Activated naive CD4-positive, alpha-beta T cell treated with Interleukin-2 at 50 U/mL for 16 hours (primary cell): ENCODE measurements at places on chromosomes 2 and 18.
A peak's percentile ranks its signal among the peaks of the same experiment; 100 is the strongest.

DNA sequence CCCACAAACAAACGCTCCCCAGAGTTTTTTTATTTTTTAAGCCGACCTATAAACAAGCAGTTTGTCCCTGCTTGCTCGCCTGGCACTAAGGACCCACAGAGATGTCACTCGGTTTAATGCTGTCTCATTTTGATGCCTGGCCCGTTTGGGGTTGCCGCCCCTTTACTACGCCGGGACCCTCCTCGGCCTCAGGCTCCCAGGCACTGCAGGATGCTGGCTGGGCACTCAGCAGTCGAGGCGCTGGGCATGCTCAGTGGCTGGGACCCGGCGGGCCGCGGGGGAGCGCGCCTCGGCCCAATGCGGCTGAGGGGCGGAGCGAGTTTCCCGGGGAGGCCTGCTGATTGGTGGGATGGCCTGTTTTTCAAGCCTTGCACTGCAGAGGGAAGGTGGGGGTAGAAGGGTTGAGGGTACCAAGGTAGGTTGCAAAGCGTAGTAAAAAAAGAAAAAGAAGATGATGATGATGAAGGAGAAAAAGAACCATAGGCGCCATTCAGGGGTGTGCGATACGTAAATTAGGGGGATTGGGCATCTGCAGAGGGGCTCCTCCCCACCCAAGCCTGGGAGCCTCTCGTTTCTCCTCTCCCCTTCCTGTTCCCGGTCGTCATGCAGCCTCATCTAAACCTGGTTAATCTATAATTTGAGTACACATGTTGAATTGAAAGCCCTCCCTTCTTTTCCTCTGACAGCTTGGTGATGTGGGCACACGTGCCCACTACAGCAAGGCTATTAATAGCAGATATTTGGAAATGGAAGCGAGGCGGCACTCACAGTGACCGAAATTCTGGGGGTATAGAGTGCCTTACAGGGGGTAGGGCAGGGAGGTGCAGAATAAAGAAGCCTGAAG is 1.5 kb upstream of the IRS1 start:
- peak; percentile 83 for DNase-seq

- DNase-seq = no peak
Measured at GRCh38 chr2:121260370-121261154, 24.4 kb downstream of the TFCP2L1 start.

GRCh38 chr2:31886700-31887099 is 124.1 kb downstream of the MEMO1 start:
- DNase-seq = no peak

DNA sequence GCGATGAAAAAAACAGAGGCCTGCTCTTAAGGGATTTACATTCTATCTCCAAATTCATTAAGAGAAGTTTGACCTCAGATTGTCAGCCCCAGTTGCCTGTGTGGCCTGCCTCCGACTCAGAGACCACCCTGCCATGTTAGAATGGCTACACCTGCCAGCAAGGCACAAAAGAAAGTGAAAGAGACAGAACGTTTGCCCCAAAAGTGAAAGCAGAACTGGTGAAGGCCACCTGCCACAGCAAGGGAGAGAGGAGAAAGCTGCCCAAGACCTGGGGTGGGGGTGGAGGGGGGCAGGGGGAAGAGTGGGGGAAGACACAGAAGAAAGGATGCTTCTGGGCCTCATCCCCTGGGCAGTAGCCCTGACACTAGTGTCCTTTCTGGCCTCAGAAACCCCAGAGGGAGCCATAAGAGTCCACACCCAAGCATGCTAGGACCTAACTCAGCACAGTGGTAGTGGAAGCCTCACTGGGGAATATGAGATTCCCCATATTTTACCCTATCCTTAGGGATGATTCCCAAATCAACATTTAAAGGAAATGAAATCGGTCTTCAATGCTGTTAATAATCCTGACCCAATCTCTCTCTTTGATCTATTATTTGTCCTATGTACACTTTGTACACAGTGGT is 389.7 kb downstream of the TXNL1 start:
- no peak for DNase-seq

DNA sequence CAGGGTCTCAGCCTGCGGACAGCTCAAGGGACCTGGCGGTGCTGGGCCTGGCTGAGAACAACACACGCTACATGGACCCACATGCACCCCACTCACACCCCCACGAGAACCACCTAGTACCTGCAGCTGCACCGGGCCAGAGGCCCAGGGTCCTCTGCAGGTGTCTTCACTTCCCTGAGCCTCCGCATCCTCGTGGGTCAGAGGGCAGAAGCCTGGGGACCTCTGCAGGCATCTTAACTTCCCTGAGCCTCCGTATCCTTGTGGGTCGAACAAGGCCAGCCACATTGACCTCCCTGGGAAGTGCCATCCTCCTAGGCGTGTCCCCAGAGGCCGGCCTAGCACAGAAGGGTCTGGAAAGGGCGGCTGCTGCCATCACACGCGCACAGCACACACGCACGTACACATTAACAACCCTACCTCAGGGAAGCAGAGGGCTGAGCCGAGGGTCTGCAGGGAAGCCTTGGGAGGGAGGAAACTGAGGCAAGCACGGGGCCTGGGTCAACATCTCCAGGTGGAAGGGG is 62.5 kb upstream of the HPCAL1 start:
- no peak for DNase-seq

GRCh38 chr2:447902-448665 is 160.2 kb upstream of the ALKAL2 start:
- no peak for DNase-seq

DNA sequence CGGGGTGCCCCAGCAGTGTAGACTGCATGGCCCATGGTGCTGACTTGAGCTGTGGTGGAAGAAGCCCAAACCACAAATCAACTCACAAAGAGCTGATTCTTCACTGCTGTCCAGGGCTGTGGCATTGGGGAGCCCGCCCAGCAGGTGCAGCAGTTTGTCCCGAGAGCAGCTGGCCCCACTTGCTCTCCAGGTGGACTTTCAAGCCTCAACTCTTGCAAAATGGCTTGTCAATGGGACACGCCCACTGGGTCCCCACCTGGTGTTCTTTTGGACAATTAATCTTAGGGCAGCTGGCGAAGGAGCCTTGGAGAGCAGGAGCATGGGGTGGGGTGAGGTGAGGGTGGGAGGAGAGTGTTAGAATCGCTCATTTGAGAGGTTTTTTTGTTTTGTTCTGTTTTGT is 117.9 kb downstream of the MYCN start:
- no peak for DNase-seq
